ENCODE measurements at places on chromosomes 3 and 15. TPM values are rescaled to one million over a fixed set of nuclear protein-coding genes. Genes with fewer than 3 reads are reported as not detected.
A peak's percentile ranks its signal among the peaks of the same experiment; 100 is the strongest.

- DNase-seq, result peak; percentile 56
These were observed 12.6 kb downstream of the OSBPL10 start for GRCh38 chr3:31968369-31968926.

DNA sequence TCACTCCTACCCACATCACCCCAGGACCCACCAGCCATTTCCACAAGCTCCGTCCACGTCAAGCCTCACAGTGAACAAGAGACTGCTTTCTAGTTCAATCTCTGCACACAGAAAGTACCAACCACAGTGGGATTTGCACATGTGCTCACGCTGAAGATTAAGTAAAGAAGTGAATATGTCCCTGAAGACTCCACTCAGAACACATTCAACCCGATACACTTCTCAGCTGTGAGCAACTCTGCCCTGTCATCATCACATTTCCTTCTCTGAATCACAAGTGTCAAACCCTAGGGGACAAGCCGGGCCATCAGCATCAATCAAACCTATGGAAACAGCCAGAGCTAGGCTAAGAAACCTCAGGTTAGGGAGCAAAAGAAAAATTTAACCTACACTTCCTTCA is 1.9 kb downstream of the STIMATE start:
- DNase-seq, result no peak

GRCh38 chr3:44033123-44033522 is 208.6 kb upstream of the TOPAZ1 start:
- DNase-seq, result no peak

Gene LARP6
- 29.3 TPM for total RNA-seq

Gene PAQR5
- total RNA-seq, result 0.07 TPM

Gene SLC22A14
- total RNA-seq, result 0.14 TPM

All from foreskin keratinocyte (primary cell).